Stimulated activated CD4-positive, alpha-beta T cell treated with anti-CD3 and anti-CD28 coated beads, Interleukin-4, amount 100 ng/mL, for 24 hours (primary cell): ENCODE measurements at places on chromosomes 4 and X.

DNA sequence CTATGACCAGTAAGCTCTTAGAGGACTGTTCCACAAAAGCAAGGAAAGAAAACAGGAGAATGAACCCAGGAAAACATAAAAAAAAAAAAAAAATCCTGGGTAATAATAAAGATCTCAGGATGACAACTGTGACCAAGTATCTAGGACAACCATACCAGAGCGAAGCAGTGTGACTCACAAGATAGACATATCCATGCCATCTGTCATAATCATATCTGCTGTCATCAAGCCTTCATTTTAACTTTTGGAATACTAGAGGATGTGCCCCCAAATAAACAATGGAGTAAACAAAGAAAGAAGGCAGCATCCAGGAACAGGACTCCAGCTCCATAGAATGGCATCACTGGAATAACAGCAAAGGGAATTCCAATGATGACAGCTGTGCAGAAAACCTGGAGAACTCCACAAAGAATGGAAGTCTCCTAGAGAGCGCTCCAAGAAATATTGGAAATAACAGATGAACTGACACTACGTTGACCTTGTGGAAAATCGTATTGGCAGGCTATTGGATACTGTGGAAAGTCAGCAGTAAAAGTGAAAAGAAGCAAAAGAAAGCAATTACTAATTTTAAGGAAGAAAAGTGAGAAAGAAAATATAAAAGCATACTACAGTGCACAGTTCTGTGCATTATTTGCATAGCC is 35.3 kb downstream of the HPGDS start:
- no peak for DNase-seq

GRCh38 chrX:53284684-53285447 is 3.5 kb upstream of the IQSEC2 start:
- DNase-seq, result peak; percentile 48

GRCh38 chrX:69060631-69061408 is 104.4 kb downstream of the PJA1 start:
- no peak for DNase-seq

DNA sequence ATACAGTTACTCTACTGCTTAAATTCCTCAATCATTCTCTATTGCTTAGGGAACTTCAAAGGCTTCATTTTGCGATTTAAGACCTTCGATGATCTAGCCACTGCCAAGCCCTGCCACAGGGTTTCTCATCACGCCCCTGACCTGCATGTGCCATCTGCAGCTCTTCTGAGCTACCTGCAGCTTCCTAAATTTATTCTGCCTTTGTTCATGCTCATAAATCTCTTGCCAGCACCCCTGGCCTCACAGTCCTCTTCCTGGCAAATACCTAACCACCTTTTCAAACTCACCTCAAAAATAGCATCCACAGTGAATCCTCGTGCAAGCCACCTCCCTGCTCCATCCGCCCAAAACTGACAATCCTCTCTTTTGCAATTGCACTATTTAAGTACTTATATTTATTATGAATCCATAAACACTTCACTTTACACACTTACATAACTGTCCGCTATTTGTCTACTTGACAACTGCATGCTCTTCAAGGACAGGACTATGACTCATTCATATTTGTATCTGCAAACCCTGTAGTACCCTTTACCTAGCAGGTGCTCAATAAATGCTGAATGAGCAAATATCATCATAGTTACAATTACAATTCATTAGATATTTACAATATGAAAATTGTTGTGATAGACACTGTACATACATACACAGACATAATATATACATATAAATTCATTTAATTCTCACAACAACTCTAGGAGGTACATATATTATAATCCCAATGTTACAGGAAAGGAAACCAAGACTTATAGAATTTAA is 280.0 kb upstream of the RASGEF1B start:
- DNase-seq, result no peak

- no peak for DNase-seq
Observed at GRCh38 chrX:1053072-1053471, 159.4 kb downstream of the CRLF2 start.

- no peak for DNase-seq
Observed at GRCh38 chrX:16459008-16459407, 190.9 kb upstream of the S100G start.
